SJSA1 (cell line): ENCODE measurements at places on chromosomes 11 and 22. TPM values are rescaled to one million over a fixed set of nuclear protein-coding genes. Genes with fewer than 3 reads are reported as not detected.

DNA sequence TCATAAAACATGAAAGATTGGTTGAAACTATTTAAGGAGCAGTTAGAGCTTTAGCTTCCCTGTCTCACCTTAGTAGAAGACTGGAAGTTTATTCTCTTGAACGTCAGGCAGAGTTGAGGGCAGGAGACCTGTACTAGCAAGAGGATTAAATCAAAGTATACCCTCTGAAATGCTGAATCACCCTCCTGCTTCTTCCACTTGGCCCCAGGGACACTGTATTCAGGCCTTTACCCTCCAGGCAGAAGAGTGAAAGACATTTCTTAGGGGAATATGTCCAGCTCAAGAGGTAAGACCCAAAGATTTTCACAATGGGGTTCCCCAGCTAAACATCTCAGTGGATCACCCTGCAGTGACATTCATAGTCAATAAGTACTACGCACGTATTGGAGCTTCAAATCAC lies 11.9 kb downstream of the APOA4 start:
- no peak for DNase-seq

GRCh38 chr22:45218976-45219375 lies 21.7 kb downstream of the KIAA0930 start:
- DNase-seq: no peak

DNA sequence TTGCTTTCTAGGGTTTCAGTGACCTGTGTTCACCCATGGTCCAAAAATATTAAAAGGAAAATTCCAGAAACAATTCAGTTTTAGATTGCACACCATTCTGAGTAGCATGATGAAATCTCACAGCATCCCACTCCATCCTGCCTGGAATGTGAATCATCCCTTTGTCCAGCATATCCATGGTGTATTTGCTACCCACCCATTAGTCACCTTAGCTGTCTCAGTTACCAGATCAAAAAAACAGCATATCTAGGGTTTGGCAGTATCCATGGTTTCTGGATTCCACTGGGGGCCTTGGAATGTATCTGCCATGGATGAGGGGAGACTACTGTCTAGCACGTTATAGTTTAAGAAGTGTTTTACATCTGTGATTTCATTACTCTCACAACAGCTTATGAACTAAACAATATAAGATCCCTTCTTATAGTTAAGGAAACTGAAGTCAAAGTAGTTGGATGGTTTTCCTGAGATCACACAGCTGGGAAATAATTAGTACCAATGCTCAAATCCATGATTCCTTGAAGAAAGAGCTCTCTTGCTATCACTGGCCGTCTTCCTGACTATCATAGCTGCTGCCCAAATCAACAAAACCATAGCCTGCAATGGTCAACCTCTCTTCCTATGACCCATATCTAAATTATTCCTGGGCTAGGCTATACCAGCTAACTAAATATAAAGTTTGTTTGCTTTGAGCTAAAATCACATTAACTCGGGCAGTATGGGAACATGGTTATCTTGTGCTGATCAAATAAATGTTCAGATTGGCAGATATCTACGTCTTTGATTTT lies 122.6 kb downstream of the MICAL2 start:
- DNase-seq: peak; percentile 56

- no peak for DNase-seq
These were observed 349.9 kb downstream of the CNTN5 start for GRCh38 chr11:99370549-99371216.

DNA sequence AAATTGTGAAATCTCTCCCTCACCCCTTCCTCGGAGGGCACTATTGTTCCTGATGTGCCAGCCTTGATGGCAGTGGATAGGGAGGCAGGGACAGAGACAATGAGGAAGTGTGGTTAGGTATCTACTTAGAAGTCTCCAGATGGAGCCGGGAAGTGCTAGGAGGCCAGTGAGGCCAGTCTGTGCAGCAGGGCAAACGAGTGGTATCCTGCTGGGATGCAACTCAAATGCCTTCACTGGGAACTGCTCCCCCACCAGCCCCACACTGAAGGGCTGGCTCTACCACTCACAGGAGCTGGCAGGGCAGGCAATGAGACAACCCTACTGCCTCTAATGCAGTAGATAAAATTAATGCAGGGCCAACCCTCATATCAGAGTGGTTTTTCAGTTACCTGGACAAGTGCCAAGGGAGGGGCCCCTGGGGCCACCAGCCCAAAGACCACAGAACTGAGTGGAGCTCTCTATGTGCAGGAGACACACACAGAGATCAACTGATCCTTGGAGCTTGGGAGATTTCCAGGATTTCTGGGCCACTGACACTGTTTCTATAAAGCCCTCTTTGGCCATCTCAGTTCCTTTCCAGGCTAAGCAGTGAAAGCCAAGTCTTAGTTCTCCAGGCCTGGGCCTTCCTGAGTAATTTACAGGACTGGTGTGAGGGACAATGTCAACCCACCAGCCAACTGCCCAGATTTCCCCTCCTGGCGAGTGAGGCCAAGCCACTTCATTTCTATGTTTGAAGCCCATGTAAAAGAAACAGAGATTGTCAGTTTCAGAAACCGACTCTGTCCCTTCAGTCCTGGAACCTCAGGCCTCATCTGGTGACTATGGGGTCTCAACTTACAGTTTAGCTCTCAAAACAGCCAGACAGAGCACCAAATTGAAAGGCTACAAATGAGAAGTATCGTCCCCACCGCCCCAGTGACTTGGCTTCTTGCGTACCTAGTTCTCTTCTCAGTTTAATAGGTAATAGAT lies 4.1 kb downstream of the MIF start:
- no peak for DNase-seq

- DNase-seq: no peak
These were observed 5.4 kb downstream of the LRRC32 start for GRCh38 chr11:76665172-76665571.

- DNase-seq: peak; percentile 95
These were observed at the start of gene CDC42EP2 for GRCh38 chr11:65314501-65315203. Gene CDC42EP2, plus strand, starts transcription at chr11:65314866. Its CDS starts 6,033 bp downstream, at chr11:65320899.

DNA sequence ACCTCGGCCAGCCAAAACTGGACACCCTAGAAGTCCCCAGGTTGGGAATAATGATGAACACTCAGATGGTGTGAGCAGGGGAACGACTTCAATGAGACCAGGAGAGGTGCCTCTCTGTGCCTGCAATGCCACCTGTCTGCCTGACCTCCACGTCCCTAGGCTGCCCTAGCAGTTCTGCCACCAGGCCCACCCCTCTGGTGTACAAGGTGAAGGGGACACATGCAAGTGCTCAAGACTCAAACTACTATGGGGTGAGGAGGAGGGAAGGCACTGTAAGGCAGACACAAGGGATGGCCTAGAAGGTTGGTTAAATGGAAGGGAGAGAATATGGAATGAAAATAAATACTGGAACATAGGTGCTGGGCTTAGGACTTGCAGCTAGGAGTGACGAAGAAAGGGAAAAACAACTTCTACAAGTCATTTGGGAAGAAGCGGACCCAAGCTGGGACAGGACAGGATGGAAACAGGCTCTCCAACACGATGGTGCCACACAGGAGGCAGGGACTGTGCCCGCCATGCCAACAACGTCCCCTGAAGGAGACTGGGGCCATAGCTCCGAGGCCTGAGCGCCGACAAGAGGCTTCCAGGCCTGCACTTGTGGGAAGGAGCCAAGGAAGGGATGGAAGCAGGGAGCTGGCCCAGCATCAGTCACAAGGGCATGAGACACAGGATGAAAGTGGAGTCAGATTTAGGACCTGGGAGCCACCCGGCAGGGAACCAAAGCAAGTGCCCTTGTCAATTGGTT lies 18.5 kb downstream of the SERPIND1 start:
- no peak for DNase-seq

DNA sequence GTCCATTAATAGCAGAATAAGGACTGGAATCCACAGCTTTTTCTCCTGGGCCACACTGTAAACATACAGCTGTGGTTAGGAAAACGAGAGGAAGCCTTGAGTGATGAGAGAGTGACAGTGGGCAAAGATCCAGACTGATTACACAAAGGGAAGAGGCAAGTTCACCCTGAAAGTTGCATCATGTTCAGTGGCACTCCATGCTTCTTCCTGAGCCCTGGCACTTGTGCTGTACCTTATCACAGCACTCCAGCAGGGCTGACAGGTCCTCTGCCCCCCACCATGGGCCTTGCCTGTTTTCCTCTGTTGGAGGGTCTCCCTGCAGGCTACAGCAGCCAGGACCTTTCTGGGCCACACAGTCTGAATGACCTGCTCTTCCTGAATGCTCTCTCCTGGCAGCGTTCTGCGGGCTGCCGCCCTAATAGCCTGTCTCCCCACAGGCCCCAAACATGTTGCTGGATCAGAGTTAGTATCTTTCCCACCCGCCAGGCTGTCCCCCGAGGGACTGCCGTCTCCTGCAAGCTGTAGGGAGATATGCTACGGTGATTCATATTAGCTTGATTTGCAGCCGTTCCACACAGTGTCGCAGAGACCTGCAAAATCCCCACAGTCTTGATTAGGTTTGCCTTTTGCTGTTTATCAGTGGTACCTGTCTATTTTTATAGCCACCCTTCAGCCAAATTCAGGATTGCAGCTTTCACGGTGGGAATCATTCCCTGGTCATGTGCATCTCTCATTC lies 60.2 kb downstream of the NTM start:
- no peak for DNase-seq

- peak; percentile 20 for DNase-seq
These were observed 2.4 kb upstream of the MUC2 start for GRCh38 chr11:1072116-1072820.

DNA sequence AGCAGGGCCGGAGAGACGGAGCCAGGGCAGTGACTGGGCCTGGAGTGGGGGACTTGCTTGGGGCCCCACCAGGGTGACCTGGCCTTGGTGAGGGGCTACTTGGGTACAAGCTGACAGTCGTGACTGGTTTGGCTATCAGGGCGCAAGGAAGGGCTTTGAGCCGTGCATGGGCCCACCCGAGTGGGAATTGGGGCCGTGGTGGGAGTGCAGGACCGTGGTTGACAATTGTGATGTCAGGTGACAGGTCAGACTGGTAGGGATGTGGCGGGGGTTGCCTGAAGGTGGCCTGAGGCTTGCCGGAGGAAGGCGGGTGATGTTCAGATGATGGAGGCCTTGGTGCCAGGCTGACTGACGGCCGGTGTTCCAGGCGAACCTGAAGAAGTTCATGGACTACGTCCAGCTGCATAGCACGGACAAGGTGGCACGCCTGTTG lies 5.6 kb downstream of the SHANK3 start:
- DNase-seq: peak; percentile 30

GRCh38 chr11:8108421-8108820 lies 27.4 kb downstream of the TUB start:
- no peak for DNase-seq

DNA sequence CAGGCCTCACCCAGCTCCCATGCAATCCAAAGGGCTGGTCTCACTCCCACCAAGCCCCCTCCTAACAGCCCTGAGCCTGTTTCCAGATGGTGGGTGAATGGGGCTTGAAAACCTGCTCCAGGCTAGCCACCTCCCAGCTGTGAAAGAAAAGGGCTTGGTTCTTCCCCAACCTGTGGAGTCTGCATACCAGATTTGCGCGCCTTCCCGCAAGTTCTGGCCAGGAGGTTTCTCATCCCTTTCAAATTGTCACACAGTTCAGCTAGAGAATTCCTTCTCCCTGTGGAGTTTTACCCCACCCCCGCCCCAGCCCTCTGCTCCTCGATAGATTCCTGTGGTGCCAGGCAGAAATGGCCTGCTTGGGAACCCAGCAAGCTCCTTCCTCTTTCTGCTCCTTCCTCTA lies 734.6 kb upstream of the FAT3 start:
- DNase-seq: no peak

DNA sequence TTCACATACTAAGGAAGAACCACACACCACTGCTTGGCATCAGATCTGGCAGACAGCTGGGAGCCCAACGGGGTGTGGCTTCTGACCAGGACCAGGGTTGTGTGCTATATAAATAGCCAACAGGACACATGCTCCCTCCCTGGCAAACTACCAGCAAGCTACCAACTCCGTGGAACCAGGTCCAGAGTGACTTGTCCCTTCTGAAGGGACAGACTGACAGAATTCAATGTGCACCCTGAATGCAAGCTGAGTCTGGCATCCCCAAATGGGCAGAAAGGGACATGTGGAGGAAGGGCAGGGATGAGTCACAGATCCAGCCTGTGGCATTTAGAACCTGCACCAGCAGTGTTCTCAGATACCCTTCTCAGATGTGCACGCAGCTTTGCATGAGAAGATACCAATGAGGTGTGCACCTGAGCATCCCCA lies 92.9 kb downstream of the MICAL3 start:
- no peak for DNase-seq

GRCh38 chr11:76824083-76824939 lies 36.4 kb upstream of the ACER3 start:
- no peak for DNase-seq

DNA sequence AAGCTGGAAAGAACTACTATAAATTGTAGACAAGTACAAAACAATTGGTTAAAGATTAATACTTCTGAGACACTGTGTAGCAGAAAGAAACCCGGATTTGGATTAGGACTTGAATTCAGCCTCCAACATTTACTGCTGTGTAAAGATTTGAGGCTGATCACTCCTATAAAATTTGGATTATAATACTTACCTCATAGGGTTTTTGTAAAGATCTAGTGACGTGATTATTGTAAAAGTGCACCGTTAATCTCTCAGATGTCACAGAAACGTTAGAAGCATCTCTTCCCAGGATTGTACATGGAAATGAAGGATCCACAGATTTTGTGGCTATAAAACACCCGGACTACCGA lies 323 bp upstream of the HIKESHI start:
- DNase-seq: no peak

DNA sequence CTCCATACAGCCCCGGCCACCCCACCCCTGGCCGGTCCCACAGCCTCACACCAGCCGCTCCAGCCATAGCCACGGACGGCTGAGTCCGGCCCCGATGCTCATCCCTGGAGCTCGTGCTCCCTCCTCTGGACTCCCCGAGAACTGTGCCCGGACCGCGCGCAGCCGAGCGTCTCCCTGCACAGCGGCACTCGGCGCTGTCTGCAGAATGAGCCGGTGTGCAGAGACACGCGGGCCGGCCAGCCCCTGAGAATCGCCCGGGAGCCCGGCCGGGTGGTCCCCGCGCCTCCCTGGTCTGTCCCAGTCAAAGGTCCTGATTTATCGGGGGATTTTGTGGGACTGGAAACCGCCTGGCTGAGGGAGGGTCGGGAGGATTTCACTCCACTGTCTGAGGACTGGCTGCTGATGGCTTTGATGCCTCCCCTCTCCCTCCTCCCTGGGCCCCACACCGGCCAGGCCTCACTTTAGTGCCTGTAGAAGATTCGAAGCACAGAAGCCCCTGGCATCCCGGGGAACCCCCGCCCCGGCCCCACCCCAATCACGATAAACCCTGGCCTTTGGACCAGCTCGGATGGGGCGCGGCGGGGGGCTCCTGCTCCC lies 102.7 kb downstream of the BRD1 start:
- DNase-seq: peak; percentile 66

- DNase-seq: no peak
These were observed 223.4 kb downstream of the FAM76B start for GRCh38 chr11:95566211-95566610.

GRCh38 chr11:37087650-37088572 lies 489.9 kb upstream of the RAG2 start:
- DNase-seq: no peak

Gene CYP2D6
- total RNA-seq: 0.05 TPM in 1 of 2 replicates, not detected in the other

Gene OR51M1
- total RNA-seq: not detected in 2 replicates

Gene C11orf52
- not detected in 2 replicates for total RNA-seq

Gene TRIM48
- not detected in 2 replicates for total RNA-seq

Gene MYH9
- 510 and 668 TPM in 2 replicates for total RNA-seq

Gene LRRC56
- total RNA-seq: 0.05 TPM in 1 of 2 replicates, not detected in the other

Gene RRM1
- total RNA-seq: 295 and 337 TPM in 2 replicates

Gene PRG3
- total RNA-seq: not detected in 2 replicates

Gene C11orf21
- 0.11 TPM in 1 of 2 replicates, not detected in the other for total RNA-seq

Gene AMBRA1
- total RNA-seq: 15.2 and 16.4 TPM in 2 replicates

Gene DCDC1
- not detected in 2 replicates for total RNA-seq

Gene PRG2
- total RNA-seq: not detected in 2 replicates

Gene MB
- total RNA-seq: not detected in 2 replicates

Gene NCAM1
- 23.7 and 33.0 TPM in 2 replicates for total RNA-seq

Gene TBCEL
- 4.6 and 9.7 TPM in 2 replicates for total RNA-seq
